Activated naive CD4-positive, alpha-beta T cell treated with Interleukin-2 at 50 U/mL for 16 hours (primary cell): ENCODE measurements at places on chromosomes 12 and 14.

GRCh38 chr12:3204143-3204542 is 127.0 kb downstream of the TSPAN9 start:
- no peak for DNase-seq

DNA sequence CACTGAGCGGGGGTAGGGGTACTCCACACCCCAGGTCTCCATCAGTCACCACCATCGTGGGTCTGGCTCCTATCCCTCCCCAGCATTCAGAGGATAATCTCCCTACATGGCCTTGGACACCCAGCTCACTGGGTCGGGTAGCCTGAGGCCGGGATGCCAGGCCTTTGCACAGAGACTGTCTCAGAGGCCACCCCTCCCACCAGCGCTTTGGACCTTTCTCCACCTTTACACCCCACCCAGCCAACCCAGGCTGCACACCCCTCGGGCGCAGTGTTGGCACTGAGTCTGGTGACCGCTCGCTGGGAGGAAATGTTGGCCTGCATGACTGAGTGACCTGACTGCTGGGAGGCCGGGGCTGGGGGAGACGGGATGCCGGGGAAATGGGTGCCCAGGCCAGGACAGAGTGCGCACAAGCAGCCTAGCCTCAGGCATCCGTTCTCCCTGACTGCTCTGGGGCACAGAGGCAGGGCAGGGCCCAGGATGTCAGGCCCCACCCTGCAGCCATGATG is 10.6 kb upstream of the LBHD2 start:
- no peak for DNase-seq

- DNase-seq: no peak
Observed at GRCh38 chr12:38367506-38367905, 50.9 kb downstream of the ALG10B start.

- no peak for DNase-seq
Observed at GRCh38 chr12:120758798-120759590, 33.4 kb downstream of the ACADS start.

DNA sequence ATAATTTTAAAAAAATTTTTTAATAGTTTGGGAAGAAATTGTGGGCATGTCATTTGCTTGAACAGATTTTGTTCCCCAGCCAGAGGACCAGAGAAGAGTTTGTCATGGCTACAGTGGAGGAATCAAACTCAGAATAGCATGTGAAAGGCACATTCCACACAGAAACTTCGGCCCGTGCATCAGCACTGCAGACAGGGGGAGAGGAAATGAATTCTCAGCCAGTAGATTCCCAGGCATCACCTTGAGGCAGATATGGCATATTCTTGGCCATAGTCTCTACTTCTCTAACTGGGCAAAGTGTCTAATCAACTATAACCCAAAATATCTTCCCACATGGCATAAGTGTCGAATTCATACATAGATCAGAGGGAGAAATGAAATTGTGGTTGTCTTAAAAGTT is 153.3 kb downstream of the PRKCH start:
- DNase-seq: no peak

GRCh38 chr12:80607361-80608135 is 99.9 kb upstream of the MYF6 start:
- no peak for DNase-seq

DNA sequence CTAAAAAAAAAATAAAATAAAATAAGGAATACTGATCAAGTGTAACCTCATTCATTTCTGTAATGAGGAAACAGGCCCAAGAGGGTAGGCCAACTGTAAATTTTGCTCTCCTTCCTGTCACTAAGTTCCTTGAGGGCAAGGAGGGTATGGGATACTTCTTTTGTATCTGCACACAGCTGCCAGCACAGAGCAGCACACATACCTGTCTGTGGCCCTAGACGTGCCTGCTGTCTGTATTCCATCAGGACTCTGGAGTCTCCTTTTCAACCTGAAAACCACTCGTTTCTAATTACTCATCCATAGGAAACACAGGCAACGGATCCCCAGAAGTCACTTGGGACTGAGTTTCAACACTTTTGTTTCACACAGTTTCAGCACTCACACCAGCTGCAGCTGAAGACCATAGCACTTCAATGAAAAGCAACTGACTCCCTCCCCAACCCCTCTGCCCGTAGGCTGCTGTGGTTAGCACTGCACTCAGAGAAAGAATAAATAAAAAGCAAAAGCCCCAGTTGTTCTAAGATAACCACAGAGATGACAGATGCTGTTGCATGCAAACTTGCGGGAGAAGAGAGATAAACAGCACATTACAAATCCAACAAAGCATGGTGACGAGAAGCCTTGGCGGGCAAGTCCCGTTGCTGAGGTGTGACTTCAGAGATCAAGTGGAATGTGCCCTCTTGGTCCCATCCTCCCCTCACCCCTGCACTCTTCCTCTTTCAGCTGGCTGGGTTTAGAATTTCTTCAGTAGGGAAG is 24.9 kb downstream of the CRACR2A start:
- DNase-seq: peak; percentile 46

- no peak for DNase-seq
Observed at GRCh38 chr12:89352242-89352491, 134 bp downstream of the DUSP6 start.

DNA sequence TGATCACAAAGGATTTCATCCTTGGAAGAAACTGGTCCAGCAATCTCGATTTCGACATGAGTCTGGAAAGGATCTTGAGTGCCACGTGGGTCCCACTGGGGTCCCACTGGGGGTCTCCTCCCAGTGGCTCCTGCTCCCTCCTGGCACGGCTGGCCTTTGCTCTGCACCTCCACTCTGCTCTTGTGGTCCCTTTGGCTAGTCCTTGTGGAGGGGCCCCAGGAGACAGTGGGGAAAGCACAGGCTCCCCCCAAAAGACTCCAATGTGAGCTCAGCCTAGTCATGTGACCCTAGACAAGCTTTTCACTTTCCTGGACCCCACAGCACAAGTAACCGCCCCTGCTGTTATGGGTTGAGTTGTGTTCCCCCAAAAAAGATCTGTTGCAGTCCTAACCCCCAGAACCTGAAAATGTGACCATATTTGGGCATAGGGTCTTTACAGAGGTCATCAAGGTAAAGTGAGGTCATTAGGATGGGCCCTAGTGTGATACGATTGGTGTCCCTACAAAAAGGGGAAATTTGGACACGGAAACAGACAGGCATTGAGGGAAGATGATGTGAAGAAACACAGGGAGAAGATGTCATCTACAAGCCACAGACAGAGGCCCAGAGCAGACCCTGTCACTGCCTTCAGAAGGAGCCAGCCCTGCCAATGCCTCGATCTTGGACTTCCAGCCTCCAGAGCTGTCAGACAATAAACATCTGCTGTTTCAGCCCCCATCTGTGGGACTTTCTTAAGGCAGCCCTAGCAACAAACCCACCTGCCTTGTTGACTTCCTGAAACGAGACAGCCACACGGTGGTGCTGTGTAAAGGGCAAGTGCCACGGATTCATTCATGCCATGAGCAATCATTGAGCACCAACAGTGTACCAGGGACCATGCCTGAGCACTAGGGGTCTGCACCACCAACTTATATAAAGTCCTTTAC is 23.8 kb upstream of the PPP2R5C start:
- DNase-seq: peak; percentile 37

GRCh38 chr12:81021131-81021748 is 56.6 kb upstream of the ACSS3 start:
- DNase-seq: no peak

GRCh38 chr14:29898470-29898869 is 29.2 kb downstream of the PRKD1 start:
- DNase-seq: no peak

DNA sequence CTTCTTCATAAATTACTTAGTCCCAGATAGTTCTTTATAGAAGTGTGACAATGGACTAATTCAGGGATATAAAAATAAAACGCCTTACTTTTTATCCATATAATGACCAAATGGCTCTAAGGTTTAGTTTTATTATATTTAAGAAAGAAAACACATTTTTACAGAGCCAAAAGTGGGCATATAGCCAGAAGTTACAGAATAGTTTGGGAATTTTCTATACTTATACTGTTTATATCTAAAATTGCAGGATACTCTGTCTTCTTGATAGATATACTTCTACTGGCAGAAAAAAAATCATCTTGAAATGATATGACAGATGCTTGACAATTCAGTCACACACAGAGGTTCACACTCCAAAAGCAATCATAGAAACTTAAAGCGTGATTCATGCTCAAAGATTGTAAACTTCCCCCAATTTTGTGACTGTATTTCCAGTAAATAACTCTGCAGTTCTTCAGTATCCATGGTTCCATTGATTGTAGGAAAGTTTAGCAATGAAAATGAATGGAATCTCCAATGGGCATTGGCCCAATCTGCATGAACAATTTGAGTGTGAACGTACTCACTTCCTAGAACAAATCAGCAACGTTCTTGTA is 307.8 kb downstream of the NOVA1 start:
- no peak for DNase-seq

GRCh38 chr12:10404798-10405197 is 4.8 kb downstream of the KLRC4 start:
- DNase-seq: no peak

DNA sequence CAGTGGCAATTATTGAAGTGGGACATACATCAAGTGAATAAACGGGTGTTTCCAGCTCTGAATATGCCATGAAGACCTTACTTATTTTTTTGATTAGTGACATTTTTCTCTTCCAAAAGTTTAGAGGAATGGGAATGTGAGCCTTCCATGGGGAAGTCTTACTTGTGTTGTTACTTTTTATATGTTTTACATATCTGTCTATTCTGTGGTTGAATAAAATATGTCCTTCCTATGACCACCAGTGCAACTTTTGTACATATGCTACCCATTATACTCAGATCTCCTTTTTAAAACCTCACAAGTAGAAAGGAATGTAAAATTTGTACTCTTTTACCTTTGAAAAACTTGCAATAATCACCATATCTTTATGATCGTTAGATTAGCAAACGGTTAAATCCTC is 132.7 kb downstream of the MSRB3 start:
- DNase-seq: no peak

DNA sequence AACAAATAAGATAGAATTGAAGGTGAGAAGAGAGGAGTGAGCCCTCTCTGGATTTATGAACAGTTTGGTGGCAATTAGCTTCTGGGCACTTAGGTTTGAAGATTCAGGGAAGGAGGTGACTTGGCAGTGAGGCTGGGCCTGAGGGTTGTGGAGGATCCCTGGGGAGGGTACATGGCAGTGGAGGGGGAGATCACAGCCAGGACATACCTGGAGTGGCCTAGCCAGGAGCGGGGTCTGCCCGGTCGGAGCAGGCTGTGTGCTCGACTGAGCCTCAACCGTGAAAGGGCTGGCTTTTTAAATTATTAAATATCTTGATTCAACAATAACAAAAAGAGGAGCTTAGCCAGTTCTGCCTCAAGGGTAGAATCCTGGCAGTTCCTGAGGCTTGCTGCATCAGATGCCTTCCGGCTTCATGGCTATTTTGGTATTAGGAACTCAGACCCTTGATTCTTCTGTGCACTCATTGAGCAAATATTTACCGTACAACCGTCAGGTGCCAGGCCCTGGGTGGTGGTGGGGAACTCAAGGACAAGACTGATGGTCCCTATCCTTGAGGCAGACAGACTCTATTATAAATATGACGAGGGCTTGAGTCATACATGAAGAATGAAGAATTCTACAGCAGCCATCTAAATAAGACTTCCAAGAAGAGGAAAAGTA is 73.4 kb downstream of the SPTB start:
- DNase-seq: no peak

- DNase-seq: no peak
Observed at GRCh38 chr12:52186118-52186840, 5.5 kb downstream of the KRT80 start.

- DNase-seq: no peak
Observed at GRCh38 chr12:110317911-110318310, 36.9 kb downstream of the ATP2A2 start.

- DNase-seq: no peak
Observed at GRCh38 chr12:125651625-125652024, 586.4 kb downstream of the AACS start.

DNA sequence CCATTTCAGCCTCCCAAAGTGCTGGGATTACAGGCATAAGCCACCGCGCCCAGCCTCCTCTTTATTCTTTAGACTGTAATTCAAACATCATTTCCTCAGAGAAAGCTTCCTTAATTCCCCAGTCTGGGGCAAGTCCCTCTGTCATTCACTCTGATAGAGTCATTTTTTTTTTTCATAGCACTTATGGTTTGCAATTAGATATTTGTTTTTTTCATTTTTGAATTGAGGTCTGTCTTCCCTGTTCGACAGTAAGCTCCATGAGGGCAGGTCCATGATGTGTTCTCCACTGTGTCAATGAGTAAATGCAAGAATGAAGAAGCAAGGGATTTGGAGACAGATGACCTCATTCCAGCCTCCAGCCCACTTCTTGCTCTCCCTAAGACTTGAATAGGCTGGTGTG is 12.1 kb downstream of the ASIC1 start:
- no peak for DNase-seq

GRCh38 chr12:67202011-67202677 is 67.0 kb upstream of the CAND1 start:
- no peak for DNase-seq

- no peak for DNase-seq
Observed at GRCh38 chr12:1469070-1469469, 125.3 kb downstream of the FBXL14 start.
